ENCODE measurements at places on chromosomes 4 and X.

DNA sequence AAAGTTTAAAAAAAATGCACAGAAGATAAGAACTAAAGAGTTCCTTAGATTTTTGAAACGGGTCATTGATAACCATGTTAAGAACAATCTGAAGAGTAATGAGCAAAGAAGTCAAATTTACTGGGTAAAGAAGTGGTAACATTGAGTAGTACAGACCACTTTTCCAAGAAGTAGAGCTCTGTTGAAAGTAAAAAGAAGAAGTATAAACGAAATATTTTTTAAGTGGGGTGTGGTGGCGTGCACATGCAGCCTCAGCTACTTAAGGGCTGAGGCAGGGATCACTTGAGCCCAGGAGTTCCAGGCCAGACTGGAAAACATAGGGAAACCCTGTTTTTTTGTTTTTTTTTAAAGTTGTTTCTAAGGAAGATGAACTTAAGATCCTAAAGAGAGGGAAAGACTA lies 68.5 kb downstream of the UBA6 start:
- DNase-seq: no peak

- peak; percentile 25 for DNase-seq
Observed at GRCh38 chr4:142818031-142818430, 28.1 kb downstream of the INPP4B start.

DNA sequence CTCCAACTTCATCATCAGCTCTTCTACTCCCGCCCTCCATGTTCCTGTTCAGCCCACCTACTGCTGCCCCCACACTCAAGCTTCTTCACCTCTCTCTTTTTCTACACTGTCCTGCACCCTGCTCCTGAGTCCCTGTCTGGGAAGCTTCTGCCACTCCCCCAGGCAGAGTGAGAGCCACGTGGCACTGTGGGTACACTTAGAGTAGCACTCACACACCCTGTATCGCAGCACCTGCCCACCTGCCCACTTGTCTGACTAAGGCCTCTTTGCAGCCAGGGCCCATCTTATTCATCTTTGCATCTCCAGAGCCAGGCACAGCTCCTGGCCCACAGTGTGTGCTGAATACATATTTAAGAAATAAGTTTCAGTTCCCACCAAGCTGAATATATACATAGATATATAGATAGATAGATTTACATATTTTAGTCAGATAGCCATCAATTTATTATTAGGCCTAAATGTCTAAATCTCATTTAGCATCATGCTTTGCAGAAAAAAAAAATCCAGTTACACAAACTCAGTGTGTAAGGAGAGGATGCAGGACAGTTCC lies 24.9 kb downstream of the CCDC149 start:
- DNase-seq: no peak

DNA sequence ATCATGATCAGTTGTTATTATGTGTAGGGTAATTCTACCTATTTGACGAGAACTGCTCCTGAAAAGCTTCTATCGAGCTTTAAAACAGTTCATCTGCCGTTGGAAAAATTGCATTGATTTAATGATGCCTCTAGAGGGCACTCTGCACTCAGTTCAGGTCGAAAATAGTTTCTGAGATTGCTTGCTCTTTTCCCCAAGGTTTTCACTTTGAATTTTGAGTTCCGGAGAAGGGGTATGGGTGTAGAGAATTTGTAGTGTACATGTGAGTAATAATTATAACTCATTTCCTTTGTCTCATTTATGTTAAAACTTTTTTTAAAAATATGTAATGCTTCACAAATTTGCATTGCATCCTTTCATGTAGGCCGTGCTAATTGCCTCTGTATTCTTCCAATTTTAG lies 28.4 kb upstream of the TNIP3 start:
- peak; percentile 43 for DNase-seq

- no peak for DNase-seq
Observed at GRCh38 chr4:174918058-174918457, at the start of gene ADAM29. Gene ADAM29, plus strand, starts transcription at chr4:174918358. Its CDS starts 57,168 bp downstream, at chr4:174975526.

GRCh38 chrX:78573630-78574029 lies 85.5 kb downstream of the RTL3 start:
- no peak for DNase-seq

GRCh38 chr4:163680386-163681098 lies 186.1 kb downstream of the TMA16 start:
- no peak for DNase-seq

DNA sequence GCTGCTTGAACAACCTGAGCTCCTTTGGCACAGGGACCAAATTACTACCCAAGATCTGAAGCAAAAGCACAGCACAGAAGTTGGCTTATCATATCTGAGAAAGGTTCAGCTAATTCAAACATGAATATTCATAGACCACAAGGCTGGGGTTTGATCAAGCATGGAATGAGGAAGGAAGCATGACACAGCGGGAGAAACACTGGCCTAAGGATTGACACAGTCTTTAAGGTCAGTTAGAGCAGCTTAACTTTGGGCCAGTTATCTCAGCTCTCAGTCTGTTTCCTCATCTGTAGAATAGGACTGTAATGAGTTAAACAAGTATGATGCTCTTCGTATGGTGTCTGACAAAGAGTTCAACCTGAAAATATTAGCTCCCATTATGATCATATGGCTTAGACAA lies 88.5 kb upstream of the CBR4 start:
- no peak for DNase-seq

DNA sequence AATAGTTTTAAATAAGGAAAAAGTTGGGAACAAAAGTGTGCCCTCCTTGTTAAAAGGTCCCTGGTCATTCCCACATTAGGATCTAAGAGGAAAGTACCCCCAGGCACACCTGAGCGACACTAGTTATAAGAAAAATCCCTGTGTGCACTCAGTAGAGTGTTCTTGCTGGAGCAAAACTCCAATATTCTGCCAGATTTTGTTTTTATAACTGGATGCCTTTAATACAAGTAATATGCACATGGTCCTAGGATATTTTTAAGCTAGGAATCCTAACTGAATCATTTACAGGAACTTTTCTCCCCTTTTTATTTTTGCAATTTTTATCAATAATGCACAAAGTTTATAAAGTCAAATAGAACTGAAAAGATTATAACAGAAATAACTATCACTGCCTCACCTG lies 68.6 kb downstream of the BEND4 start:
- no peak for DNase-seq

DNA sequence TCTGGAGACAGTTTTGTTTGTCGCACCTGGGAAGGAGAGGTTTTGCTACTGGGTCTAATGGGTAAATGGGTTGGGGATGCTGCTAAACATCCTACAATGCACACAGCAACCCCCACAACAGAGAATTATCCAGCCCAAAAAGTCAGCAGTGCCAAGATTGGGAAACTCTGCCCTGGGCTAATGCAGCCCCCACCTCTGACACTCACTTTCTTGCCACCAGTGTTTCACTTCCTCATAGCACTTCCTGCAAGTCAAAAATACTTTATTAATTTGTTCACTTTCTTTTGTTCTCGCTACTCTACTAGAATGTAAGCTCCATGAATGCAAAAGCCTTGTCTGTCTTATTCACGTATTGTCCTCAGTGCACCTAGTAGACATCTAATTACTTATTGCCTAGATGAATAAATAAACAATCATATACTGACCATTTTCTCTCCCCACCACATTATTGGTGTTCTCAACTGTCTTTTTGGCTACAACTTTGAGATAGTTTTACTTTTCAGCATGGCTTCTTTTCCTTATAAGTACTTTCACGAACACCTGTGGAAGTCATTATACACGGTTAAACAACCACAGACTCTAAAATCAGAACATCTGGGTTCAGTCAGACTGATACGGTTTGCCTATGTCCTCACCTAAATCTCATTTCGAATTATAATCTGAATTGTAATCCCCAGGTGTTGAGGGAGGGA lies 82.0 kb upstream of the PITX2 start:
- DNase-seq: no peak

GRCh38 chr4:149690726-149691125 lies 124.9 kb downstream of the IQCM start:
- DNase-seq: no peak

- DNase-seq: no peak
Observed at GRCh38 chr4:66571145-66571695, 900.9 kb upstream of the EPHA5 start.

DNA sequence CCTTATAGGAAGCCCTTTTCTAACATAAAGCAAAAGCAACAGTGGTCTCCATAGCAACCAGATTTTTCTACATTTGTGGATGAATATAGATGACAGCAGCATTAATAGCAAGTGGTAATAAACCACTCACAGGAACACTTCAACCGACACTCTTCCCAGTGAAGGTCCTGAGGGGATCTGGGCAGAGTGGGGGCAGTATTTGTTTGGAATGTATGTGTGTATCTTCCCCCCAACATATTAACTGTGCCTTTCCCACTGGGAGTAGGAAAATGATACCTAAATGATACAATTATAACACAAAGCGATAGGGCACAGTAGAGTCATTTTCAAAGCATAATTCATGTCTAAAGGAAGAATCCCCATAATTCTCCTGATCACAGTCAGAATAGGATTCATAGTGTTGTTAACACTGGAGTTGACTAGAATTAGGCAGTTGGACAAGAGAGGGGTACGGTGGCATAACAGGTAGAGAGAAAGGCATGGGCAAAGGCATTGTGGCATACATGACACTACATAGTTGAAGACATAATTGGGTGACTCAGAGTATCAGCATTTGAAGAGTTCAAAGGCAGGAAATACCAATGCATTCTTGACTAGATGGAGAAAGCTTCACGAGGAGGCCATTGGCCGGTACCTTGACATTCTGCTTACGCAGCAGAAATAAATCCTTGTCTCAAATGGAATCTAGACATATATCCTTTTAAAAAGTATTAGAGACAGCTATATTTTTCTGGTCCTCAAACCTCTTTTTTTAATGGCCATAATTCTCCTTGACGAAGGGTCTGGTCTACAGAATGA lies 15.2 kb downstream of the CAPN6 start:
- DNase-seq: no peak

- DNase-seq: no peak
Observed at GRCh38 chr4:61359301-61359700, 159.2 kb downstream of the ADGRL3 start.

DNA sequence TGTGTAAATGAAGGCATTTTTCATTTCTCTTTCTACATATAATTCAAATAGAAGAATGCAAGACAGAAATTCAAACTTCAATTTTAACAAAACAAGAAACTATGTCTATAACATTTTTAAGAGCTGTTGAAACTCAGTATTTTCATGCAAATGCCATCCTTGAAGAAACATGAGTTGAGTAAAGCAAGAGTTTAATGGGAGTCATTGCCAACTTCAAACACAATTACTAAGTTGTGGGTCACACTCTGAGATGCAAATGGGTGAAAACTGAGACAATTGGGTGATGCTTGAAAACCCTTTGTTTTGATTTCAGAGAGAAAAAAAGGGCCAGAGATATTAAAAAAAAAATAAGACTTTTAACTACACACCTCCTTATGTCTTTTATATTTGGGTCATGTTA lies 865.9 kb downstream of the FAT4 start:
- DNase-seq: no peak

DNA sequence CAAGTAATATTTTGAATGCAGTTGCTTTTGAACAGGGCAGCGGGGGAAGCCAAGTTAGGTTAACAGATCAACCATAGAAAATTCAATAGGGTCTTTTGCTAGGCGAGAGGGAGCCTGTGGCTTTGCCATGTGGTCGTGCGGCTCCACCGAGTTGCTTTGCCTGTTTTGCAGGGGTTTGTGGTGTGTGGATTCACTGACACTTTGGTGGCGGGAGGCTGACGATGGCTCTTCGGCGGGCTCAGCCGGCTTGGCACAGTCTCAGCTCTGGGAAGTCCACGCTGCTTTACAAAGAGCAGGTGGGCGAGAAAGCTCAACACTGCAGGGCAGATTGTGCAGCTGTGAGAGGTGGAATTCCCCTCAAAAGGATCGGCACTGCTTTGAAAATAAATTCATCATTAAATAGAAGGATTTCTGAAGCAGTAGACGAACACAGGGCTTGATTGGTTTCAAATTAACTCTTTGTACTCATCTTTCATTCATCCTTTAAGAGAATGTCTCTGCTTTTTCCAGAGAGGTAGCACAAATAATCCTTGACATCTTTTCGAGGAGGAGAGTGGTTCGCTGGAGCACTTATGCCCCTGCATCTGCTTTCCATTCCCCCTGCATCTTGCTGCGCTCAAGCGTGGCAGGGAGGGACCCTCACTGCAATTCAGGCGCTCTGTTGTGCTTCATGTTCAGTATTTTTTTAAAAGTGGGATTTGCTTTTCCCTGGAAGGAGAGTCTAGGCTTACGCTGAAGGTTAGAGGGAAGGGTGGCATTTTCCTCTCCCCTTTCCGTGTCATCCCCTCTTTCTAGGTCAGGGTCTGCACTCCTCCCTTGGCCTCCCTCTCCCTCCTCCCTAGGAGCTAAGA lies 201.8 kb upstream of the LEF1 start:
- no peak for DNase-seq

DNA sequence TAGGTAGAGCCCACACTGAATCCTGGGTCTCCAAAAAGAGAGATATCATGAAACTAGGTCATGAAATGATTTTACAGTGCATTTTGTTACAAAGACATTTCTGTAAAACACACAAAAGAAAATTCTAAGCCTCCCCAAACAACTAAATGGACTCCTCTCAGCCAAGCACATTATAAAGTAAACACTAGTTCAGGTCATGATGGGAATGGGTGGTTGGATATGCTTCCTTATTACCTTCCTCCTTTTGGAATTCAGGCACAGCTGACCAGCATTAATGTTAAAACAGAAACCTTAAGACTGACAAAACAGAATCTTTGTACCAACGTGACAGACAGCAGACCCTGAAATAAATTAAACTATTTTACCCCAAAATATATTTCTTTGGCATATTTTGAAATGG lies 87.9 kb upstream of the NPY2R start:
- DNase-seq: no peak
